Right ventricle myocardium inferior (tissue), 1 donor: ENCODE measurements at places on chromosomes 3 and 15. TPM values are rescaled to one million over a fixed set of nuclear protein-coding genes. Genes with fewer than 3 reads are reported as not detected.

- no peak for DNase-seq
Observed at GRCh38 chr3:8651418-8652323, 7.1 kb upstream of the SSUH2 start.

The EPHB3 gene
- total RNA-seq: 1.6 TPM

DNA sequence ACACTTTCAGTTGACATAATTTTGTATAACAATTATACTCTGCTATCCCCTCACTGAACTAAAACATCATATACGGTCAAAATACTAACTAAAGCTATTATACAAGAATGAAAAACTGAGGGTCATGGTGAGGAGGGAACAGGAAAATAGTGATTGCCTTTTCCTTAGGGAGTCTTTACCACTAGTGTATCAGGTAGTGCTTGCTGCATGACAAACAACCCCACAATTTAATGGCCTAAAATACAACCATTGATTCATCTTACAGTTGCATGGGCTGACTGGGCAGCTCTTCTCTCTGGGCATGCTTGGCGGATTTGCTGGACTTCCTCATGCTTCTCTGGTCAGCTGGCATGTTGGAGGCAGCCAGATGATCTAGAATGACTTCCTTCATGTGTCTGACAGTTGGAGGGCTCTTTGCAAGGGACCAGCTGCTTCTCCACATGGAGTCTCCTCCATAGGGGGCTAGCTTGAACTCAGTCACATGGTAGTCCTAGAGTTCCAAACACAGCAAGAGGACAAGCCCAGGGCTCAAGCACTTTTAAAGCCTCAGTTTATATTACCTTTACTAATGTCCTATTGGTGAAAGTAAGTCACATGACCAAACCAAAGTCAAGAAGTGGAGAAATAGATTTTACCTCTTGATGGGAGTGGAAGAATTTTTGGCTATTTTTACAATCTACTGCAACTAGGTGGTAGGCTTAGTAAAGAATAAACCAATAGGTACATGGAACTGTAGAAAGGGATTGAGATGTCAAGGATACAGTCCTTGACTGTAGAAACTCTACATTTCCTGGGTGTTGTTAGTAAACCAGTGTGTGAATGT, 18.8 kb downstream of the THAP10 start:
- DNase-seq: no peak

The COL6A5 gene
- total RNA-seq: not detected

The DUOXA2 gene
- total RNA-seq: not detected

GRCh38 chr3:17942856-17943255, 200.4 kb upstream of the TBC1D5 start:
- no peak for DNase-seq

DNA sequence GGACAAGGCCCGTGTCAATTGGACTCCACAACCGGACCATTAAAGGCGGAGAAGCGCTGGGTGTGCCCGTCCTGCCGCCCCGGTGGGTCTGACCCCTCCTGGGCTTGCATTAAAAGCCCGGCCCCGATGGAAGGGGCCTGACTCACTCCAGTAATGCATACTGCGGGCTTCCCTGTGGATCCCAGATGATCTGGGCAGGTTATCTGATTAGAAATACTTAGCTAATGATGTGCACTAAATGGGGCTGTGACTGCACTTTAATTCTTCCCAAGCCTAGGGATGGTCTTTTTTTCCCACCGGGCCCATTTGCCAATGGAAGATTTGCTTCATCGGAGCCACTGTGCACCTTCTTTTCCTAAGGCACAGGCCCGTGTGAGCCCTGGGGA, 124.9 kb downstream of the TMEM266 start:
- no peak for DNase-seq

DNA sequence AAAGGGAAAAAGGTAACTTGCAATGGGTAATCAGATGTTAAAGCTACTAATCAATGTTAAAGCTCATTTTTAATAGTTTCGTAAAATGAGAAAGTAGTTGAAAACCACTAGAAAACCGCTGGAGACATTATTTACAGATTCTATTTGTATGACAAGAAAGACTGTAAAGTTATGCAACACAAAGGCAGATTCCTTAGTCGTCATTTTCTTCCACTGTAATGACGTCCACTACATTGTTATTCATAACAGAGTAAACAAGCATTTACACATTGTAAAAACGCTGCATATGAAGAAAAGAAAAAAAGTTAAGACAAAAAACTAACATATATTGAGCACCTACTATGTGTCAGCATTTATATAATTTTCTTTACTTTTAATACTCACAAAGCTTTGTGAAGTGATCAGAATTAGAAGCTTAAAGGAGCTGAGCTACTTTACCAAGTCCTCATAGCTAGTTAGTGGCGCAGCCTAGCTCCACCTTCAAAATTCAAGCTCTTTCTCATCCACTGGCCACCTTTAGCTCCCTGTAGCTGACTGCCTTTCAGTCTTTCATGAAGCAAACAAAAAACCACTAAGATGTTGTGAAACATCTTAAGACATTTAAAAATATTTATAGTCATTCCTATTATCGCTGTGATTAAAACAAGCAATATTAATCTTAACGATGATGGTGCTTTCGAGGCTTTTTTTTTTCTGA, 100.1 kb upstream of the CDIN1 start:
- no peak for DNase-seq

DNA sequence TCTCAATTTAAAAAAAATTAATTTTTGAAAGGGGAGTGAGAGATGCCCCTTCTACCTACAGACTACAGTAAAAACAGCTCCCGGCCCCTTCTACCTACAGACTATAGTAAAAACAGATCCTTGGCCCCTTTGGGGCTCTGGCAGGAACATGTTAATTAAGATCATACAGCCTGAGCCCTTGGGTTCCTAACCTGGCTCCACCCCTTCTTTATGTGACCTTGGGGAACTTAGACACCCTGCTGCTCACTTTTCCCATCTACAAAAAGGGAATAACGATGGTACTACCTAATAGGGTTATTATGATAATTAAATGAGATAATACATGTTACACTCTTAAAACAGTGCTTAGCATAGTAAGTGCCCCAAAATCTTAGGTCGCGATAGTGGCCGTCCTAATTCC, 60.1 kb upstream of the SEC61A1 start:
- DNase-seq: no peak

DNA sequence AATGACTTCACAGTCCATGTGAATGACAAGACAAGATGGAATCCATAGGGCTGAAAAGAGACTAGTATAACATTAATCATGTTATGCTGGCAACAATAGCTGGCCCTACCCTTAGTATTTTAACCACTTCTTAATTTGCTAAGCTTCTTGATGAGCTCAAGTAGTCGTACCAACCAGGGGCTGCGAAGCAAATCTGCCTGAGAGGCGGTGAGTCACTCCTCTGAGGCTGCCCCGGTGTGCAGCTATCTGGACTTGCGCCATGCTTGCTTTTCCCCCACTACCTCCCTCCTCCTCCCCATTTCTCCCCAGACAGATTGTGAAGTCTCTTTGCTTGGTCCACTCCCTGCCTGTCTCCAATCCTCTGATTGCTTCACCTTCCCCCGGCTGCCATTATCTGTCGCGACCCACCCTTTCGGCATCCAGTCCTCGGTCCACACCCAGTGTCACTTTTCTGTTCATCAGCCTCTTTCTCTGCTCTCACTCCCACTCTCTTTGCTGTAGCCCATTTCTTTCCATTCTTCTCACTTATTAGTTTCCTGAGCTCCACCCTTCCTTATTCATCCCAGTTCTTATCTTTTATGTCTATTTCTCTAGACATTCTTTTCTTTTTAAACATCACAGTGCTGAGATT, 42.7 kb downstream of the DUT start:
- DNase-seq: peak; percentile 56

DNA sequence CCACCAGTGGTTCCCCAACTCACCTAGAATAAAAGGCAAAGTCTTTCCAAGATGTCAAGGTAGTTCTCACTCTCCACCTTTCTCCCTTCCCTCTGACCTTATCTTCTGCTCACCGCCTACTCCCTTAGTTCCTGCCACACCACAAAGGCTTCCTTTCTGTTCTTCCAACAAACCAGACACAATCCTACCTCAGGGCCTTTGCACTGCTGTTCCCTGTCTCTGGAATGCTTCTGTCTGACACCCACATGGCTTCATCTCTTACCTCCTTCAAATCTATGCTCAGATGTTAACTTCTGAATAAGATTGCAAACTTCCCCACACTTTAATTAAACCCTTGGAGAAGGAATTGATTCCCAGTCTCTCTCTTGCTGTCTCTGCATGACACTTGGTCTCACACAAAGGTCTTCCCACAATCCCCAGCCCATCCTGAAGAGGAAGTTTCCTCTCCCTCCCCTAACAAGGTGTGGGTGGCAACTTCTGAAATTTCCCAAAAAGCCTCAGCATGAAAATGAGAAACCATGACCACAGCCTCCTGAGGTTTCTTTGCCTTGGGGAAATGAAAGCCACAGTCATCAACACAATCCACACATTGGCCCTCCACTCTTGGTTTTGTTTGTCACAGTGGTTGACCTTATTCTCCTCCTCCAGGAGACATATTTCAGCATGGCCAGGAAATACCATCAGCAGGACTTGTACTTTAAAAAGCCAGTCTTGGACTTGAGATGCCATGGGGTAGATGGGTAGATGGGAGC, 3.0 kb upstream of the RYK start:
- no peak for DNase-seq

The MAP1A gene
- 21.4 TPM for total RNA-seq

DNA sequence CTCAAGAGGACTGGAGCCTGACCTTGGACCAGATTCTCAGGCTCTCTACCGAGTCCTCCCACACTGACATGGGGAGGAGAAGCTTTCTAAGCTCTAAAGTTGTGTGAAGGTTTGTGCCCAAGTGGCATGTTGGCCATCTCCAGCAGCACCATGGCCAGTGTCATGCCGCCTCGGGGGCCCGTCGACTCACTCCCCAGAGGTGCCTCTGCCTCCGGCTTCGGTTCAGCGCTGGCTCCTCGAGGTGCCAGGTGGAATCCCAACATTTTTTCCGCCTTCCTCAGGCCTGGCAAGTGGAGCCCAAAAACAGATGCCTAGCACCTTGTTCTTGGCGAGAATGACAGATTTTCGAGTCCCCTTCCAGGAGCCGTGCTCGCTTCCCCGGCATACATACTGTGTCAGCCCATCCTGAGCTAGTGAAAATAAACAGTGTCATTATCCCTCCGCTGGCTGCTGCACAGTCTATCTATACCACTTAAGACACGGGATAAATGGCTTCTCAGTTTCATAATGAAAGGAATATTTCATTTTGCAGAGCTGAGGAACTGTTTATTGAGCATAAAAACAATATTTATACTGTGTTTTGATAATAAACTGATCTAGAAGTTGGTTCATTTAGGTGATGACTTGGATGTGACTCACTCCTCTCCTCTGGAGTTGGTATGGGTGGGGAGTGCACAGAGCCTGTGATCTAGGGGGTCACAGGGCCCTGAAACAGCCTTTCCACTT, 328.5 kb upstream of the TLE3 start:
- no peak for DNase-seq

DNA sequence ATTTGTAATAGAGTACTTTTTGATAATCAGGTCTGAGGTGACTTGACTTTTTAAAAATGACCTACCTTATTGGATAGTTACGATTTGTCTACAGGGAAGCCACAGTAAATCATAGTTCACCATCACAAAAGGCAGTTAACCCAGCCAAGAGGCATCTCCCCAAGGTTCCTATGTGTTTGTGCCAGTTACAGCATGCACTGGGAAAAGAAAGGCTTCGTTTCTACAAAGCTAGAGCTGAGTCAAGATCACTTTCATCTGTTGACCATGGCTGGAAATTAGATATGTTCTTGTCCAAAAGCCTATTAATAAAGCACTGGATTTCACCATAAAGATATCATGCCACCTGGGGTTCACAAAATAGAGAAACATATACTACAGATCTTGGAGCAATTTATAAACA, 139.9 kb downstream of the GREM1 start:
- DNase-seq: no peak

The GOLGA6D gene
- not detected for total RNA-seq

GRCh38 chr15:79198461-79198860, 84.1 kb upstream of the ANKRD34C start:
- DNase-seq: no peak

GRCh38 chr15:57237301-57237642, 139.0 kb upstream of the CGNL1 start:
- no peak for DNase-seq

GRCh38 chr3:4744405-4745234, 234.6 kb upstream of the BHLHE40 start:
- no peak for DNase-seq

GRCh38 chr15:44130778-44131177, 64.3 kb downstream of the FRMD5 start:
- DNase-seq: no peak

DNA sequence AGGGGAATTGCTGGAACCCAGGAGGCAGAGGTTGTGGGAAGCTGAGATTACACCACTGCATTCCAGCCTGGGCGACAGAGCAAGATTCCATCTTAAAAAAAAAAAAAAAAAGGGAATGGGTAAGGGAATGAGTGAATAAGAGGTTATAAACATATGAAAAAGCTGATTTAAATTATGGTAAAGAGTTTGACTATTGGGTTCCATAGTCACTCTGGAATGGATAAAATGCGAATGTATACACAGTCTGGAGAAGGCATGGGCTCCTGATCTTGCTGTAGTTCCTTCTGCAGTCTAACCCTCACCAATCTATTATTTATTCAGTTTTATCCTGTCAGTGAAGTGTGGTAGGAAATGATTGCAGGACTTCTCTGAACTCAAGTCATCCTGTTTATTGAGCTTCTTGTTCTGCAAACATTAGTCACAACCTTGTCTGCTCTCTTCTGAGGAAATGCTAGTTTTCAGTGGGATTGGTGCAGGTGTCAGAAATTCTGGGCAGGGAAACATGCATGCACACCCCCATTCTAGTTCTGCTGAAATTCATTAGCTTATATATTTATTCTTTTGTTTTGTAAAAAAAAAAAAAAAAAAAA, 190.9 kb upstream of the CFAP20DC start:
- DNase-seq: no peak

DNA sequence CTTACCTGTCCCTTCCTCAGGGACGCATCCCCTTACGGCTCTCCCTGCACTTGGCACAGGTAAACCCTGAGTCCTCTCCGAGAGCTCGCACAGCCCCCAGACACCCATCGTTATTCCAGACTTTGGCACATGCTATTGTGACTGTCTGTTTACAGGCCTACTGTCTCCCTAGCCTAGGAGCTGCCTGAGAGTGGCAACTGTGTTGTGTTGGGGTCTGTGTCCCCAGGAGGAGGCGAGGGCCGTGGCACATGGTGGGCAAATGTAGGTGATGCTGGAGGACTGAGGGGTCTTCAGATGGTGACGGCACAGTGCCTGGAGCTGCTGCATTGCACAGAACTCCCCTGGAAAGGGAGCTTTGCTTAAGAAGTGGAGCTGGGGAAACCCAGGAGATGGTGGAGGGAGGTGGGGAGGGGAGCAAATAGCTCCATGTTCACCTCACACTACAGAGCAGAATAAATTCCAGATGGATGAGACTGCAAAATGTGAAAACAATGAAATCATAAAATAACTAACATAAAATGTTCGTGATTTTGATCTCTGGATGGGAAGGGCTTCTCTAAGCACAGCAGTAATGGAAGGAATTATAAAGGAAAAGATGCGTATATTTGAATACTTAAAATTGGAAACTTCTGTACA, 96.5 kb downstream of the SMAD6 start:
- no peak for DNase-seq
